ENCODE measurements at places on chromosomes 1 and 21.

GRCh38 chr1:59455206-59455605 lies 158.3 kb downstream of the FGGY start:
- no peak for DNase-seq

DNA sequence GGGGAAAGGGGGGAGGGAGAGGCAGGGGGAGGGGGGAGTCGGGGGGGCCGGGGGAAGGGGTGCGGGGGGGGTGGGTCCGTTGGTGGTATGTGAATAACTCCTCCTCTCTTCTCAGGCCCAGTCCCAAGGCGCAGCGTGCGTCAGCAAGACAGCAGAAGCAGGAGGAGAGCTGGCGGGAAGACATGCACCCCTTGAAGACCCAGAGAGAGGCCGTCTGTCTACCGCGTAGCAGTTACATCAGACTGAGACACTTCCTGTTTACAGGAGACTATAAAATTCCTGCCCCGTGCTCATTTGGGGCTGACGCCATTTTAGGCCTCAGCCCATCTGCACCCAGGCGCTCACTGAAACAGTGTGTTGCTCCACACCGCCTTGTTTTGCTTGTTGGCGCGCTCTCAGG lies 55.3 kb downstream of the SETD4 start:
- no peak for DNase-seq

- no peak for DNase-seq
Measured at GRCh38 chr1:41582351-41582750, 97.9 kb upstream of the EDN2 start.

GRCh38 chr1:58816747-58817221 lies 32.9 kb upstream of the JUN start:
- no peak for DNase-seq

GRCh38 chr1:236010443-236010842 lies 54.4 kb downstream of the NID1 start:
- DNase-seq: no peak

DNA sequence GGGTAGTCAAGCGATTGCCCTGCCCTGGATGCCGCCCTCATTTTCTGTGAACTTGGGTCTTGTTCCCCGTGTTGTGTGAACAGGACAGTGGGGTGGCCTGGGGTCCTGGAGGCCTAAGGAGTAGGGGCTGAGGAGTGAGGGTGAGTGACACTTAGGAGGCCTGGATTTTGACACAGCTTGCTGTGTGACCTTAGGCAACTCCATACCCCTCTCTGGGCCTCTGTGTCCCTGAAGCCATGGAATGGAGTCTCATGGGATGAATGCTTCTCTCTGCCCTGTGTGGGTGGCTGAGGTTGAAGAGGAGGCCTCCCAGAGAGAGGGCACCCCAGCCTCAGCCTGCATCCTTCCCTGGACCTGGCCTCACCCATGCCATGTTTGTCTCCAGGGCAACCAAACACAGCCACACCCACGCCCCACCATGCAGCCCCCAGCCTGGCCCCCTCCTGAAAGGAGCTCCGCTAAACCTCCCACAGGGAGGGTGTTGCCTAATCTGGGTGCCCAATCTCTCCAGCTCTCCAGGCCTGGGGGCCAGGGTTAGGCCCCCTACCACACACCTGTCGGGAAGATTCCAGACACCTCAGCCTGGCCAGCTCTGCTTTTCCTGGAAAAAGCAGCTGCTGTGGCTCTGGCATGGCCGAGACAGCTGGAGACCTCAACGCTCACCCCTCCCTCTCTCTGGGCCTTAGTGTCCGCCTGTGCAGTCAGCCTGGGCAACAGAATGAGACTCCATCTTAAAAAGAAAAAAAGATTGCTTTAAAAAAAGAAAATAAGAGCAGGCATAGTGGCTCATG lies 9.9 kb downstream of the MYOM3 start:
- DNase-seq: no peak

- no peak for DNase-seq
Measured at GRCh38 chr1:60825593-60825992, 256.8 kb upstream of the NFIA start.

- DNase-seq: peak; percentile 18
Measured at GRCh38 chr1:15100121-15100879, 53.2 kb upstream of the TMEM51 start.

DNA sequence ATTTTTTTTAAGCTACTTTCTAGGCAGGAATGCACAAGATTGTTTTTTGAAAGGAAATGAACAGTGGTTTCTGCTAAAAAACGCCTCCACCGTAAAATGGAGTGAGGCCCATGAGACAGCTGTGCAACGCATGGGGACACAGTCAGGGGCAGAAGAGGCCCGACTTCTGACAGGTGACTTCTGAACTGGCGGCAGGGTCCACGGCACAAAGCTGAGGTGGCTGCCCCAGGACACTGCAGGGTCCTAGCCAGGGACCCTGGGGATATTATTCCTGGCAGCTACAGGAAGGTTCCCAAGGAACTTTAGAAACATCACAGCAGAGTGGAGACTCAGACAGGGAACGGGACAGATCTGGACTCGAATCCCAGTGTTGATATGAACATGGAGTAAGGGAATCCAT lies 75.1 kb downstream of the SIM2 start:
- DNase-seq: no peak

DNA sequence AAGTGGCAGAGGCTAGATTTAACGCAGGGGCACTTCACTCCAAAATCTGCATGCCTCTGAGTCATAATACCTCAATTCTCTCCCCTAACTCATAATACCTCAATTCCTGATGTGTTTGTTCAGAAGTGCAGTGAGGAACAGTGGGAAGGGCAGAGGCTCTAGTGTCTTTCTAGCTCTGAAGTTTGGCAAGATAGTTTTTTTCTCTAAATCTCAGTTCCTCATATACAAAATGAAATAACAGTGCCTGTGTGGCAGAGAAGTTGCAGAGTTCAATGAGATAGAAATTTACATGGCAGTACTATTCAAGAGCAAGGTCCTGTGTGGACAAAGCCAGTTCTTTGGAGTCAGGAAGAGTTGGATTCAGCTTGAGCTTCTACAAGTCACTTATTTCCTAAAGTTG lies 9.8 kb downstream of the JUN start:
- DNase-seq: no peak

- no peak for DNase-seq
Measured at GRCh38 chr1:43238991-43239469, 30.8 kb upstream of the TMEM125 start.
